Activated naive CD4-positive, alpha-beta T cell (primary cell): ENCODE measurements at places on chromosomes 3 and 15.

- no peak for DNase-seq
Observed at GRCh38 chr3:165642761-165643420, 194.3 kb downstream of the BCHE start.

- DNase-seq = no peak
Observed at GRCh38 chr3:134824791-134825190, 29.7 kb downstream of the EPHB1 start.

DNA sequence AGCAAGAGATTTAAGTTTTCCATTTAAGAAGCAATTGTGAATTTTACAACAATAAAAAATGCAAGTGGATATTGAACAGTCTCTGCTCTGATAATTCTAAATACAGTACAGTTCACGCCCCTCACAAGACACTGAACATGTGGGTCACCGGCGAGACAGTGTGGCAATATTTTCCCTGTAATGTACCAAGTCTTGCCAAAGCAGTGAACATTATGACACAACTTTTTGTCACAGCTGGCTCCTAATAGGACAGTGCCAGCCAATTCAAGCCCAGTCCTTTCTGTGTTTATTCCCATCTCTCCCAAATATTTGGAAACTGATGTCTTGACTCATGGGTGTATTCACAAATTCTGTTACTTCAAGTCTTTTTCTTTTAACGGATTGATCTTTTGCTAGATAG lies 62.3 kb downstream of the PPARG start:
- DNase-seq = no peak

DNA sequence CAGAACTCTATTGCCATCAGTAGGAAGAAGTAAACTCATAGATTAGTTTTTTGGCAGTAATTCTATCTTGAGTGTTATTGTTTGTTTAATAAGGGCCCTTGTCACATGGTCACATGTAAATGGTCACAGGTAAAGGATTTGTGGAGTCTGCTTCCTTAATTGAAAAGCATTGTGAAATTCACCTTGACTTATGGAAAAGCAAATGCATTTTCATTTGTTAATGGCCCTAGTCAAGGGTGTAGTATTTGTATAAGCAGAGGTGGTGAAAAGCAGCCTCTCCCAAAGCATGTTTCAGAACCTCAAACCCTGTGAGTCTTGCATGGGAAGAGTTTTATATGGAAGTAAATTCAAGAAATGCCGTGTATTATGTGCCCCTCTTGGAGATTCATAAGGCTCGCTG lies 197.5 kb upstream of the NR2E3 start:
- no peak for DNase-seq

GRCh38 chr3:21991061-21991460 lies 240.1 kb upstream of the ZNF385D start:
- DNase-seq = no peak

DNA sequence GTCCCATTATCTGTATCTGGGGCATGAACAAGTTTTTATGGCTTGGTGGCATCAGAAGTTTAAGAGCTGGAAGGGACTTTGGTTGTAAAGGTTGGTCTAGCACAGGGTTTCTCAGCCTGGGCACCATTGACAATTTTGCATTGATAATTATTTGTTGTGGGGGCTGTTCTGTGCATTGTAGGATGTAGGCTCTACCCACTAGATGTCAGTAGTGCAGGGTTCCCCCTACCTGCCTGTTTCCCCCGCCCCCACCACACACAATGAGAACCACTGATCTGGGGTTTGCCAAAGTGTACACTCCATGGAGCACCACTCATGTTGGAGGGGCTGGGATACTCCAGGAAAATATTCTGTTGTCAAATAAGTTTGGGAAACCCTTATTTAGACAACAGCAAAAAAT lies 42.7 kb downstream of the PLCL2 start:
- no peak for DNase-seq

- no peak for DNase-seq
Observed at GRCh38 chr15:48064421-48064820, 56.4 kb upstream of the SLC24A5 start.

- DNase-seq = no peak
Observed at GRCh38 chr15:88747111-88747510, 56.1 kb upstream of the ACAN start.

DNA sequence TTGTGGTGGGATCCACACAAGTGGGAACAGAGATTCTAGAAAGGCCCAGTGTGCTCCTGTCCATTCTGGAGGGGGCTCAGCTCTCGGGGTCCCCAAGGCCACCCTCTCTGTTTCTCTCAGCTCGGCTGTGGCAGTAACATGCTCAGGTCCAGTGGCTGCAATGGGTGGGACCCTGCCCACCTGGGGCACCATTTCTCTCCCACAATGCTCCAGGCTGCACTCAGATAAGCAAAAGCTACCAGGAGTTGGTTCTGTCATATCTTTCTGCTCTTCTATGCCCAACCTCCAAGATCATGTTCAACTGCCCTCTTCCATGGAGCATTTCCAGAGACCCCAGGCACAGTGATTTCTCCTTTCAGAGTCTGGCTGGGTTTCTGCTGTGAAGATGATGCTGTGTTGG lies 40.8 kb downstream of the ITGA11 start:
- no peak for DNase-seq

DNA sequence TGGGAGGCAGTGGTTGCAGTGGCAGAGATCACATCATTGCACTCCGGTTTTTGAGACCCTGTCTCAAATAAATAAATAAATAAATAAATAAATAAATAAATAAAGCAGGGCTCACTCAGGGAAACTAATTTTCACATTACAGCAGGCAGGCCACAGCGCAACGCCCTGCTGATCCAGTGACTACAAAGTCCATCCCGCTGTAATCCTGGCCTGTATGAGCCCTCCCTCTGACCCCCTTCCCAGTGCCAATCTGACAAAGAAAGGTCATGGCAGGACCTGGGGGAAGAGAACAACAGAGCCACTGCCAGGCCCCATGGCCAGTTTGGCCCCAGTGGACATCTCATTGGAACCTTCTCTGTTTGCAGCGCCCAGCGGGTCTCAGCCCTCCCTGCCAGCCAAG lies 9.3 kb downstream of the SH3BP5 start:
- no peak for DNase-seq

GRCh38 chr3:42851228-42851834 lies 24.3 kb downstream of the CYP8B1 start:
- DNase-seq = no peak

DNA sequence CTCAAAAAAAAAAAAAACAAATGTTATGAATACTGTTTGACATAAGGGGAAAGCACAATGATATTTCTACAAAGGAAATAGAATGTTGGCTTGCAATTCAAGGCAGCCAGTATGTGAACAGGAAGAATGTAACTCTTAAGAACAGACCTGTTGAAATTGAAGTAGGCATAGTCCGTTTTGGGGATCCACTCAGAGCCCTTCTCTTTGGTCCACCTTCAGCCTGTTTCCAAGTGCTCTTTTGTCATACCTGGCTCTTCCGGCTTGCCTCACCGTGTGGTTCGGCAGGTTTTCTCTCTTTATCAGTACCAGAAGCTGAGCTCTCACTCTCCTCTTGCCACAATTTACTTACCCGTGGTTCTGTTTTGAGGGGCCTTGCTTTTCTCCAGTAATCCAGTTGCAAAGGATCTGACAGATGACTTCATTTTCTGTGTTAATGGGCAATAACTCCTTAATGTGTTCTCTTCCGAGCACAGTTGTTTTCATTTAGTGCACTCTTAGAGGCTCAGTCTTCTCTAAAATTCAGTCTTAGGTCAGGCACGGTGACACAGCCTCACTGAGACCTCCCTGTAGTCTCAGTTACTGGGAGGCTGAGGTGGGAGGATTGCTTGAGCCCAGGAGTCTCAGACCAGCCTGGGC lies 6.7 kb downstream of the ABHD17C start:
- DNase-seq = no peak

DNA sequence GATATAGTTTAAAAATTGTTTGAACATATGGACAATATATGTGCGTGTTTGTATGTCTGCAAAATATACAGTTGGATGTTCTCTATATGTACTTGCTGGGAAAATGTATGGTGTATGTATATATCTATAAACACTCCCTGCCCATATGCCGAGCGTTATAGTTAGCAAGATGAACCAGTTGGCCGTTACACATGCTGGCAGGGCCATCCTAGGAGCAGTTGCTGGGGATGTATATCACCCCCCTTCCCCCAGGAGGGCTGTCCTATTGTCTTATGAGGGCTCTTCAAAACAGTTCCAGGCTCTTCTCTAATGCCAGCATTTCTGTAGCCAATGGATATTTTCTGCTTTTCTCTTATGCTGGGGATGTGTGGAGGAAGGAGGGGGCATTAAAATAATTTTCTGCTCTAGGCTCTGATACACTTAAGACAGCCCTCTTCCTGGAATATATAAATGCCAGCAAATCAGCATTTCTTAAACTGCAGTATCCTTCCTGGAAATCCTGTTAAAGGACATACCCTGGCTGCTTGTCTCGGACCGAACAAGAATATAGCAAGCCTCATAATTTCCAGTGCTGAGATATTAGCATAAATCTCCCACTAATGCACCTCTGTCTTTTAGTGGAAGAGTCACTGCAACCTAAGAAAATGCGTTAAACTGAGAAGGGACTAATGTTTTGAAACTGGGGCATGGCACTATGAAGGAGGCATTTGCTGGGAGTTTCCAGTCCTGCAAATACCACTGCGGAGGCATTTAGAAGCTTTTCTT lies 134.4 kb downstream of the MDFIC2 start:
- no peak for DNase-seq
